ENCODE measurements at places on chromosomes 16 and 17.

DNA sequence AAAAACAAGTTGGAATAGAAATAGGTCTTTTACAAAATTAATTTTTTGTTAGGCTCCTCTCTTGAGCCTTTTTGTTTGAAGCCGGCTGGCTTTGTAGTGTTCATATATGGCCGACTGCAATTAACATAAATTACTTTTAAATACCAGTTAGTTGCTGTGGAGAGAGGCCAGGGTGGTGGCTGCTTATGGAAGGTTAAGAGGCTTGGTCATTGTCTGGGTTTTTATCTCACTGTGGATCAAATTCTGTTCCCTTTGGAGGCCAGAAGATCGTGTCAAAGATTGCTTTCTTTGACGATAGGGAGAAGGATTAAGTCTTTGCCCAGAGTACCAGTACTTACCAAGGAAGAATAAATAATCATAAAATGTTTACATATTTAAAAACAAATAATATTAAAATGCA lies 39.9 kb downstream of the MSI2 start:
- no peak for DNase-seq

DNA sequence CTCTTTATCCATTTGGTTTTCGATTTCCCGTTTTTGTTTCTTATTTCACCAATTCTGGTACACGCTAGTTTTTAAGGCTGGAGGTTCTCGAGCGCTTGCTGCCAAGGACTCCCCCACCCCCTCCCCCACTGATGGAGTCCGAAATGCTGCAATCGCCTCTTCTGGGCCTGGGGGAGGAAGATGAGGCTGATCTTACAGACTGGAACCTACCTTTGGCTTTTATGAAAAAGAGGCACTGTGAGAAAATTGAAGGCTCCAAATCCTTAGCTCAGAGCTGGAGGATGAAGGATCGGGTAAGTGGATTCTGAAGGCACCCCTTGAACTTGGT lies 825 bp downstream of the RPTOR start:
- DNase-seq: no peak

- DNase-seq: no peak
Observed at GRCh38 chr17:31414550-31414918, 23.1 kb downstream of the RAB11FIP4 start.

- DNase-seq: no peak
Observed at GRCh38 chr16:1537763-1538289, 4.4 kb downstream of the TMEM204 start.

GRCh38 chr17:32697728-32698625 lies 178.9 kb downstream of the MYO1D start:
- no peak for DNase-seq

DNA sequence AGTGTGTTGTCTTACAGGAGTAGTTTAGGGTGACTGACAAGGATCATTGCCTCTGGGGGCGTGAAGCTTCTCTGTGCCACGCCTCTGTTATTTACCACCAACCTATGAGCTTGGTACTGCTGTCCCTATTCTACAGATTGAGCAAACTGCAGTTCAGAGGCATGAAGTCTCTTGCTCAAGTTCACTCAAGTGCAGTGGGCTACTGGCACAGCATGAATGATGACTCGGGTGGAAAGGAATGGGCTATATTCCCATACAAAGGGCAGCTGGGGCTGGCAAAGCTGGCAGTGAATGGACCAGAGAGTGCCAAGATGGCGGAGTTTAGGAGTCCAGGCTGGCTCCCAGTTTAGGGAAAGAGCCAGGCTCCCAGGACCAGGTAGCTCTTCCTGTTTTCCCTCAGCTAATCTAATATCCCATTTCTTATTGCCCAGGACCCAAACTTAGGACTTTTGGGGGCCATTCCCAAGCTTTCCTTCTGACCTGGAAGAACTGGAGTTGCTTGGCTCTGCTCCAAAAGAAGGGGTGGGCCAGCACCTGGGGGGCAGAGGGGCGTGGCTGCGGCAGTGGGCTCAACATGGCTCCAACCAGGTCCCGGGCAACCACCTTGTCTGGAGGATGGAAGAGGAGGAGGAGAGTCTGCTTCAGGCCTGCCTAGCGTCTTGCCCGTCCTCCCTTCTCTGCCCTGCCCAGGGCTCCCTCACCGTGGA lies 12.9 kb downstream of the PLK1 start:
- DNase-seq: no peak

GRCh38 chr17:77490361-77491183 lies 349.8 kb downstream of the SEC14L1 start:
- no peak for DNase-seq
